Thyroid gland (tissue), 4 donors: ENCODE measurements at places on chromosomes 7 and 10. TPM values are rescaled to one million over a fixed set of nuclear protein-coding genes. Genes with fewer than 3 reads are reported as not detected.

DNA sequence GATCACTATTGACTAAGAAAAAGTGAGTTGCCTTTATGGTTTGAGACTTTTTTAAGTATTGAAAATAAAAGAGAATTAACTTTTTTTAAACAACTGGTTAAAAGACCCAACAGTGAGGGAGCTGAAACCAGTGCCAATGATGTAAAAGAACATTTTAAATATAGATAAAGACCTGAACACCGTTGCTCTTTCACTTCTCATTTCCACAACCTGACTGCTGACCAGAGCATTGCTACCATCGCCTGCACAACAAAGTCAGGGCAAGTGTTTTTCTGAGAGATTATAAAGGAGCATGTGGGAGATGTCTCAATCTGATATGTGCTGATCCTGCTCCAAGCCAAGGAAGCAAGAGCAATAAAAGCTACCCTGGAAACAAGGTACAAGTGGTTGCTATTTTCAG lies 34.7 kb downstream of the IMMP2L start:
- H3K27ac ChIP-seq = no peak overlapping the region
- DNase-seq = no peak
- H3K27me3 ChIP-seq = no peaks in the 10 kb centered on the region
- no peaks in the 10 kb centered on the region for H3K36me3 ChIP-seq
- H3K4me3 ChIP-seq = no peak overlapping the region
- H3K4me1 ChIP-seq = peaks cover 4% of the 10 kb centered on the region

DNA sequence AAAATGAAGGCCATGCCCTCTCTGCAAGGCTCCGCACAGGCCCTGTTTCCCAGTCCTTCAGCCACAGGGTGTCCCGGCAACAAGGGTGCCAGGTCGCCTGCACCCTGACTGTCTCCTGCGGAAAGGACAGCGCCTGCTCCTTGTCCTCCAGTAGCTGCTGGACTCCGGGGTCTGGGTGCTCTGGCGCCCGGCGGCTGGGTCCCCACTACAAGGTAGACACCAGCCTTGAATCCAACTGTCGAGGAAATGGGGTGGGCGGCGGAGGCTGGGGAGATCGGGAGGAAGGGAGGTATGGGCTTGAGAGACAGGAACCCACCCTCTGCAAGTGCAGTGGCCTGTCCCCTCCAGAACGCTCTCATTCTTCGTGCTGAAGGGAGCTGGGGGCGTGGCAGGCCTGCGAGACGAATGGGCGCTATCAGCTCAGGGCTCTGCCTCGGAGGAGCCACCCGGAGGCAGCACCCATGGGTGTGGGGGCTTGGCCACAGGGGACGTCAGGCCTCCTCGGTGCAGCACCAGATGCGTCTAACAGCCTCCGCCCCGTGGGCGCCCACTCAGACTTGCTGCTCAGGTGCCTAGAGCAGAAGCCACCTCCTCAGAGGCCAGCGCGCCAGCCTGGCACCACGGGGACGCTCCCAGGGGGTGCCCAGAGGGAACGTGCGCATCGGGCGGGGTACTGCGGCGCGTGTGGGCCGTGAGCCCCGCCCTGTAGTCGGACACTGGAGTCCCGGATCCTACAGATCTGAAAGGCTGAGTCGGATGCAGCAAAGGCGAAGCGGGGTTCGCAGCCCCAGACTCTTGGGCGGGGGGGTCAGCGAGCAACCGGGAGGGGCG lies 15.6 kb downstream of the ADAM8 start:
- peak overlapping the region; percentile 84 for H3K4me3 ChIP-seq
- peak; percentile 76 for DNase-seq
- peak overlapping the region; percentile 80 for H3K27ac ChIP-seq
- no peaks in the 10 kb centered on the region for H3K36me3 ChIP-seq
- H3K27me3 ChIP-seq = no peaks in the 10 kb centered on the region

- DNase-seq = no peak
- no peak overlapping the region for H3K4me3 ChIP-seq
- no peak overlapping the region for H3K27ac ChIP-seq
- no peaks in the 10 kb centered on the region for H3K4me1 ChIP-seq
- no peaks in the 10 kb centered on the region for H3K27me3 ChIP-seq
These were observed 36.0 kb upstream of the PIK3AP1 start for GRCh38 chr10:96756111-96756903.

Gene FMC1
- 11.9 TPM for total RNA-seq

GRCh38 chr7:100567031-100567730 lies 6.5 kb downstream of the SAP25 start:
- H3K36me3 ChIP-seq = no peaks in the 10 kb centered on the region
- H3K4me1 ChIP-seq = peaks cover 20% of the 10 kb centered on the region
- H3K4me3 ChIP-seq = no peak overlapping the region
- no peaks in the 10 kb centered on the region for H3K27me3 ChIP-seq
- H3K27ac ChIP-seq = no peak overlapping the region
- no peak for DNase-seq

DNA sequence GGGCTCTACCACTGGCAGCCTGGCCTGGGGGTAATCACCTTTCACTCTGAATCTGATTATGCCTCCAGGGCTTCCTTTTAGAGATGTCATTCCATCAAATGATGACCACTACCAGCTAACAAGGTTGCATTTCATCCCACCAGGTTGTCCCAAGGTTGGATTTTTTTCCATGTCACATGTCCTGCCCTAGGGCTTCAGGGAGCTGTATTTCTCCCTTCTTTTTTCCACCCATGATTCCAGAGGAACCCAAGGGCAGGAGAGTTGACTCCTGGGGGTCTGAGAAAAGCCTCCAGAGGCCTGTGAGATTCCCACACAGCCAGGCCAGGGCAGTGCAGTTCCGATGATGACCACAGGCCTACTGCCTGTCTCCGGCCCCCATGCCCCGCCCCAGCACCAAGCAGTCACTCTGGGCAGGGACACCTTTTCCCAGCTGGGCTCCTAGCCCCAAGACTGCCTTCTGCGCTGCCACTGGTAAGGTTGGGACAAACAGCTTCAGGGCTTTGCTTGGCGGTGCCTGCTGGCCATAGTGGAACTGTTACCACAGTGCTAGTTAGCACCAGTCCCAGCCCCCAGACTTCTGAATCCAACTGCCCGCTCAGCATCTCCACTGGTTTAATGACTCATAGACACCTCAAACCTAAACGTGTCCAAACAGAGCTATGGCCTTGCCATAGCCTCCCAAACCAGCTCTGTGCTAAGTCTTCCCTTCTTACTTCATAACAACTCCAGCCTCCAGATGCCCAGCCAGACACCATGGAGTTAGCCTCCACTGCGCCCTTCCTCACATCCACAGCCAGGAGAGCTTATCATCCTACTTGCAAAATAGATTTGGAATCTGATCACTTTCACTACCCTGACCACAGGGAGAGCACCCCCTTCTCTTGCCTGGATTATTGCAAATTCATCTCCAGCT lies 133.7 kb downstream of the ARHGAP22 start:
- peaks cover 6% of the 10 kb centered on the region for H3K4me1 ChIP-seq
- no peak overlapping the region for H3K4me3 ChIP-seq
- H3K27me3 ChIP-seq = no peaks in the 10 kb centered on the region
- no peak for DNase-seq
- H3K27ac ChIP-seq = no peak overlapping the region
- H3K36me3 ChIP-seq = no peaks in the 10 kb centered on the region

DNA sequence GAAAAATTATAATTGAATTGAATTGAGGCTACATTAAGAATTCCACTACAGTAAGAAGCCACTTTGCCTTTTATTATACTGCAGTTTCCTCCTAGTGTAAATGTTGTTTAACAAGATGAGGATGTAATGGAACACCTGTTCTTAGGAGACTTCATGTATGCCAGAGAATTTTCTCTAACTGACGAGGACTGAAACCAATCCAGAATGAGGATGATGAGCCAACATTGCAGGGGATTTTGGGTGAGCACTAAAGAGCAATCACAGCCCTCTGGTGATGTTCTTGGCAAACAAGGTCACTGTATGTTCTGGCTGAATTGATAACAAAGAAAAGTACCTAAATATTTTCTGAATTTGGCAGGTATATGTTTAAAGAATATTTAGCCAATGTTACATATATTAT lies 60.9 kb downstream of the RELN start:
- no peaks in the 10 kb centered on the region for H3K36me3 ChIP-seq
- H3K4me3 ChIP-seq = no peak overlapping the region
- H3K4me1 ChIP-seq = no peaks in the 10 kb centered on the region
- no peaks in the 10 kb centered on the region for H3K27me3 ChIP-seq

GRCh38 chr10:82212753-82213152 lies 337.8 kb downstream of the NRG3 start:
- no peaks in the 10 kb centered on the region for H3K27me3 ChIP-seq
- no peak overlapping the region for H3K4me3 ChIP-seq
- DNase-seq = no peak
- H3K4me1 ChIP-seq = no peaks in the 10 kb centered on the region
- no peaks in the 10 kb centered on the region for H3K36me3 ChIP-seq

Gene IDI2
- not detected for total RNA-seq

Gene OR2A25
- total RNA-seq = not detected

Gene HIPK2
- 58.5 TPM for total RNA-seq

DNA sequence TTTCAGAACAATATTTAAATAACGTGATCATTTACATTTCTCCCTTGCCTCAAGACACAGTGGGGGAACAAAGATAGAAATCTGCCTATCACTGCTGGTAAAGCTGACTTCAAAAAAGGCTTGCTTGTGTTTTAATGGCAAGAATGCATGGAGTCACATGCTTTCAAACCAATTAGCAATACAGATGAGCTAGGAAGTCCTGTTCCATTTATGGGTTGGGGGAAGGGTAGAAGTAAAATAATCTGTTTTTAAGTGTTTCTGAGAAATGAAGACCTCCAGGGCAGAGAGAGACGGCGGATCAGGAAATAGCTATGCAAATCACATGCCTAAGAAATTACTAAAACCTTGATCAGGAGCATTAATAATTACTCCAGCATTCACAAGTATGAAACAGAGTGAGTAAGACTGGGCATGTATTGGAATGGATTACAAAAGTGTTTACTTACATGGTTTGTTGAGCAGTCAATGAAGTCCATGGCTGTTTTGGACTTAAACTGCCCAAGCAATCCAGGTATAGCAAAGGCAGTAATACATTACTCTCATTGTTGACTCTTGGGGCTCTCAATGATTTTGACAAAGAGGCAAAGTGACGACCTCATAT lies 142.0 kb downstream of the ARID5B start:
- no peaks in the 10 kb centered on the region for H3K27me3 ChIP-seq
- no peaks in the 10 kb centered on the region for H3K36me3 ChIP-seq
- peaks cover 41% of the 10 kb centered on the region for H3K4me1 ChIP-seq
- H3K4me3 ChIP-seq = no peak overlapping the region
- no peak for DNase-seq
- no peak overlapping the region for H3K27ac ChIP-seq

DNA sequence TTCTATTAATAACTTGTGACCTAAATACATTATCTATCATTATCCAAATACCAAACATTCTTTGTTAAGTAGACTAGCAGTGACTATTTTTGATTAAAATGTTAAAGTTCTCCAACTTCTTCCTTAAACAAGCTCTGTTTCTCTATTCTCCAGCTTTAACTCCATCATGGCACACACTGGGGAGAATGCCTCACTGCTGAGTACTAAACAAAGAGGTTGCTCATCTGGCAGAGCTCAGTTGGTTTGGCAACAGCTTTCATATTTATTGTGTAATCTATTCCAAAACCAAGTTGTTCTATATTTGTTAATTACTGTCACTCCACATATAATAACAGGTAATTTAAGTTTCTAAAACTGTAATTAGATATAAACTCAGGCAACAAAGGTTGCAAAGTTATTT lies 89.6 kb downstream of the USP6NL start:
- H3K27ac ChIP-seq = no peak overlapping the region
- no peak overlapping the region for H3K4me3 ChIP-seq
- no peaks in the 10 kb centered on the region for H3K36me3 ChIP-seq
- no peaks in the 10 kb centered on the region for H3K4me1 ChIP-seq

DNA sequence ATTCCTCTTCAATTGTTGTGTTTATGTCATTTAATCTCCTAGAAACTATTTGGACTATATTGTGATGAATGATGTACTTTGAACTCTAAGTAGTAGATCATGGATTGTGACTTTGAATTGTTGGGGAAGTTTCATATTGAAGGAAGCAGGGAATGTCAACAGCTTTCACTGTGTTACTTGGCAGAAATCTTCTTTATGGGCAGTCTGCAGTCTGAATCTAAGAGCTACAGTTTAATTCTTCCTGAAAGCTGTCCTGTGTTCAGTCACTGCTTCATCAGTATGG lies 91.6 kb downstream of the PPP1R9A start:
- no peak overlapping the region for H3K27ac ChIP-seq
- peaks cover 5% of the 10 kb centered on the region for H3K4me1 ChIP-seq
- no peak overlapping the region for H3K4me3 ChIP-seq
- no peak for DNase-seq

DNA sequence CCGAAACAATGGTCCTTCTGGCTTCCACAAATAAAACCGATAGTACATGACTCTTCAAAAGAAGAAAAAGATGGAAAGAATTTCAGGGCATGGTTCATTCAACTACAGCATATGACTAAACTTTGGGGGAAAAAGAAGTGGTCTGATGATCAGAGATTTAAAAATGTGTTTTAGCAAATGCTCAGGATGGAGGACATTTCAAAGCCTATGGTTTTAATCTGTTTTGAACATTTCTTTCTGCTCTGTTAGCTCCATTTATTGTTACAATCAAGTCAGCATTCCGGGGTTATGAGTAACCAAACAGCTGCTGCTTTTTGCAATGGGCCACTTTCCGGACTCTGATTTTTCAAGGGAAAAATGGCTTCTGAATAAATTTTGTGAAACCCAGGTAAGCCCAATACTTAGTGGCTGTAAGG lies 142.4 kb downstream of the CUBN start:
- H3K27me3 ChIP-seq = no peaks in the 10 kb centered on the region
- peaks cover 50% of the 10 kb centered on the region for H3K4me1 ChIP-seq
- peak overlapping the region; percentile 97 for H3K27ac ChIP-seq
- no peaks in the 10 kb centered on the region for H3K36me3 ChIP-seq
